ENCODE measurements at places on chromosomes 2 and 18.
A peak's percentile ranks its signal among the peaks of the same experiment; 100 is the strongest.

DNA sequence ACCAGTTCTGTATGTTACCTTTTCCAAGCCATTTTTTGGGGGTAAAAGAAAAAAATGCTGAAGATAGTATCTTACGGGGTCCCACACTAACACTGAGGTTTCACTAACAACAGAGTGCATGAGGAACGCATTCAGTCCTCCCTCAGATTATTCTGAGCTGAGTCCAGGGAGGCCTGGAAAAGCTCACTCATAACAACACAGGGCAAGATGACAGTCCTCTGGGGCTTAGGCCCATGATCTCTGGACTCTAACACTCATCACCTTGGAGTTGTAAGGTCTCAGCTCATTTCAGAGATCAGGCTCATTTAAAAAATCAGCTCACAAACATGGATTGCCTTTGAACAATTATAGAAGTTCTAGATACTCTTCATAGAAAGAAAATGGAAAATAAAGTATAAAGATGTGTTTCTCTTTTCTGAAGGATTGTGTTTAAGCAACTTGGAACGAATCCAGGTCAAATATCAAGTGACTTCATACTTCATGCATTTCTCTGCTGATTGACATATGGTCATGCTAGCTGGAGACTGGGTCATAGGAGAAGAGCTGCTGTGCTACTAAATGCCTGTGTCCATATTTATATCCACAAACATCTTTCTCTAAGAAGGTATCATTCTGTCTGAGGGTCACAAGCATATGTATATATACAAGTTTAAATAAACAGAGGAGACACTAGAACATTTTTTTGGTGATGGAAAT lies 265.8 kb downstream of the ALK start:
- DNase-seq: no peak

GRCh38 chr2:208072250-208072892 lies 47.0 kb upstream of the PLEKHM3 start:
- peak; percentile 16 for DNase-seq

DNA sequence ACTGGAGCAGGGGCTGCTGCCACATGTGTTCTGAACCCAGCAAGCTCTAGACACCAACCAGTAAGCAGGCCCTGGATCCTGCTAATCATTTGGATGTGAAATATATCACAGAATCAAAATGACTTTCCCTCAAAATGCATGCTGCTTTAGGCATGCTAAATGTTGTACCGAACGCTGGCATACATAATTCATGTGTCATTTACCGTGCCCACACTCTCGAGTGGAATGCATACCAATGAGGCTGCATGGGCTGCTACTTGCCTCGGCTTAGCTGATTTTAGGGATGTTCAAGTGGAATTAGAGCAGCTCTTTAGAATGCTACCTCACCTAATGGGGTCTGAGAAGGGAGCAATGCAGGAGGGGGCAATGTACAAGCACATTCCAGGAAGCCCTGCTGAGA lies 509.6 kb upstream of the RAB6C start:
- no peak for DNase-seq

DNA sequence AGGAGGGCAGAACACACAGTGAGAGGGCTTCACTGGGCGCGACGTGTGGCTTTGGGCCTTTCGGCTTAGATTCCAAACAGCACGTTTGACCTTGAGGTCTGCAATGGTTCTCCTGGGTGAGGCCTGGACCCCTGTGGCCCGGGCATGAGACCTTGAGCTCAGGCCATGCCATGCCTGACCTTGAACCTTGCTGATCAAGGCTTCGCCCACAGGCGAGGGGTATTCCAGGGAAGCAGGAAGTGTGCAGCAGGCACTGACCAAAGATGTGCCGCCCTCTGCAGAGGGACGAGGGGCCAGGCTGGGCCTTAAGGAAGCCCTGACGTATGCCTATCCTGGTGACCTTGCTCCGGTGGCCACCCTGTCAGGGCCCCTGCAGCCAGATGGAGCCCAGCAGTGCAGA lies 178.3 kb upstream of the HDAC4 start:
- no peak for DNase-seq

- DNase-seq: no peak
These were observed 125.9 kb downstream of the MSH2 start for GRCh38 chr2:47528874-47529273.
